ENCODE measurements at places on chromosomes 12 and 14. TPM values are rescaled to one million over a fixed set of nuclear protein-coding genes. Genes with fewer than 3 reads are reported as not detected.

DNA sequence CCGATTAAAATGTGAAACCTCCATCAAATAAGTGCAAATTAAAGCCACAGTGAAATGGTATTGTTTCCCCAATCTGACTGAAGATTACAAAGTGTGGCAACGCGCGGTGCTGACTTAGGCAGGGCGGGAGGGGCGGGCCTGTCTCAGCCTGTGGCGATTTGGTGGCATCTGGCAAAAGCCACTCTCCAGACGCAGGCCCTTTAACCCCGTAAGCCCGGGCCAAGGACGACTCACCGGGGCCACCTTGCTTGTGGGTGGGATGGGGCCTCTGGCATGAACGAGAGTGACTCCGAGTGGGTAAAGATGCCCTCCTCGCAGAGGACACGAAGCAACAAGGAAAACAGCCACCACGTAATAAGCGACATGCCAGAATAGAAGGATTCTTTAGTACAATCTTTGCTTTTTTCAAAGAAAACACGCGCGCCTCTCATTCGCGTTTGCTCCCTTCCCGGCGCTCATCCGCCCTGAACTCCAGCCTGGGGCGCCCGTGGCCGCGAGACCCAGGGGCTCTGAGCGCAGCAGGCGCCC is 815 bp downstream of the DEGS2 start:
- no peaks in the 10 kb centered on the region for H3K36me3 ChIP-seq
- peaks cover 23% of the 10 kb centered on the region for H3K27me3 ChIP-seq
- no peaks in the 10 kb centered on the region for H3K4me1 ChIP-seq
- no peak overlapping the region for H3K27ac ChIP-seq

- no peak overlapping the region for H3K4me3 ChIP-seq
- H3K27me3 ChIP-seq, result no peaks in the 10 kb centered on the region
- DNase-seq, result no peak
These were observed 21.0 kb upstream of the MAGOHB start for GRCh38 chr12:10634427-10634826.

DNA sequence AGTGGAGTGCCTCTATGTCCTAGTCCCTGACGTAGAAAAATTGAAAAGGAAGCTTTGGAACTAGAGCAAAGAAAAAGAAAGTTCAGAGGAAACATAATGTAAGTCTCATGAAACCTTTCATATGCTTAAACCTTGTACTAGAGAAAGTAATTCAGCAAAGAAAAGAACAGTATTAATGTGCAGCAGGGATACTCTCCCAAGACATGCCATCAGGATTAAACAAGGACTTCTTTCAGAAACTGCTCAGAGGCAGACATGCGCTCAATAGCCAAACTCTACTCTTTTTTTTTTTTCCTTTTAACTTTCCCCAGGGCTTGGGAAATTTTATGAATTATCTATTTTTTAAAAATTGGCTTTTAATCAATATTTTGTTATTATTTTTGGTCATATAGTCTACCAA is 7.1 kb upstream of the ASB8 start:
- H3K36me3 ChIP-seq, result no peaks in the 10 kb centered on the region
- H3K27ac ChIP-seq, result no peak overlapping the region
- no peak for DNase-seq
- no peaks in the 10 kb centered on the region for H3K27me3 ChIP-seq
- H3K4me3 ChIP-seq, result no peak overlapping the region

- H3K27me3 ChIP-seq, result no peaks in the 10 kb centered on the region
- H3K36me3 ChIP-seq, result no peaks in the 10 kb centered on the region
- peak; percentile 81 for DNase-seq
- no peak overlapping the region for H3K4me3 ChIP-seq
- no peaks in the 10 kb centered on the region for H3K4me1 ChIP-seq
These were observed 19.6 kb upstream of the GALNT8 start for GRCh38 chr12:4700621-4701026.

- no peak overlapping the region for H3K27ac ChIP-seq
- no peaks in the 10 kb centered on the region for H3K27me3 ChIP-seq
- H3K4me3 ChIP-seq, result no peak overlapping the region
- no peaks in the 10 kb centered on the region for H3K4me1 ChIP-seq
- H3K36me3 ChIP-seq, result peaks cover 12% of the 10 kb centered on the region
These were observed 37.5 kb downstream of the ZFC3H1 start for GRCh38 chr12:71626098-71626497.

- H3K4me1 ChIP-seq, result peaks cover 3% of the 10 kb centered on the region
- peak; percentile 36 for DNase-seq
- H3K4me3 ChIP-seq, result peak overlapping the region; percentile 34
- peaks cover 3% of the 10 kb centered on the region for H3K36me3 ChIP-seq
- H3K27me3 ChIP-seq, result no peaks in the 10 kb centered on the region
These were observed 1.3 kb upstream of the ATP5MC2 start for GRCh38 chr12:53677016-53677799.

DNA sequence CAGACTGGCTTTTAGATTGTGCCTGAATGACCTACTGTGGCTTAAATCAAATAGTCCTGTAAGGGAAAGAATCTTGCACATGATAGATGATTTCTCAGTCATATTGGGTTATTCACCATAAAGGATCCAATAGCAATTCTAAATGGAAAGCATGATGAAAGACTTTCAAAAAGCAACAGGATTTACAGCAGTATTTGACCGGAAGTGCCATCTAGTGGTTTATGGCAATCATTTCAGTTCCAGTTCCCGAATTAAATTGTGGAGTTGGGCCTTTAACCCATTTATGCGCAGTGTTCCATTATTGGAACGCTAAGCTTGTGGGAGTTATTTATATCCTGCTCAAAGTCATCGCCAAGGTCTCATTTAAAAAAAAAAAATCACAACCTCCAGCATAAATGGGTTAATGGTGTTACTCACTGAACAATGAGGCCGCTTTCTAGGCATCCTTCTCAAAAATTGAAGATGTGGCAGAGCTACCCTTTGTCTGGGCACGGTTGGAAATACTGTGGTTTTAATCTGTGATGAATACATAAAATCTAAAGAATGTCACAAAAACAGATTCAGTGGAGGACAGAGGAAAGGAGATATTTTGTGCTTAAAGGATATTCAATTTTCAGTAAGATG is 60.8 kb upstream of the REP15 start:
- H3K27ac ChIP-seq, result no peak overlapping the region
- H3K4me3 ChIP-seq, result no peak overlapping the region
- no peaks in the 10 kb centered on the region for H3K4me1 ChIP-seq
- H3K36me3 ChIP-seq, result no peaks in the 10 kb centered on the region
- no peaks in the 10 kb centered on the region for H3K27me3 ChIP-seq
- DNase-seq, result peak; percentile 58

DNA sequence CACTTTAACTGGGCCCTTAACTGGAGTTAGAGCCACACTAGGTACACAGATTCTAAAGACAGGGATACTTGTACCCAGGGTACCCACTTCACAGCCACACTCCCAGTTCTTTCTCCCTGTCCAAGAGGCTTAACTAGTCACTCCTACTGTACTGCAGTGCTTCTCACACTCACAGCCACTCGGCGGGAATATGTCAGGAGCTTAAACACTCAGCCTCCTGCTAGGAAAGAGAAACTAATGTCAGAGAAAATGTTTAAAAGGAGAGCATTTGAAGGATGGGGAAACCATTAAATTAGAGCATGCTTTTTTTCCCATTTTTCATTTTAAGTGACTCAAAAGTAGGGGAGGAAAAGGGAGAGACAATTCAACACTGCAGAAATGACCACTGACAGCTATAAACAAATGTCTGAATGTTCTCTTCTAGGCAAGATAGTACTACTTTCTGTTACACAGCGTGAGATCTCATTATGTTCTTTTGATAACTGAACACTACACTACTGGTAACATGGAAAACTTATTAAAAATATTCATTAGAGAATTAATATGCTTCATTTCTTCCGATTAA is 22.9 kb upstream of the MDM1 start:
- H3K4me3 ChIP-seq, result no peak overlapping the region
- no peak for DNase-seq
- H3K27me3 ChIP-seq, result no peaks in the 10 kb centered on the region
- H3K36me3 ChIP-seq, result no peaks in the 10 kb centered on the region
- H3K4me1 ChIP-seq, result peaks cover 5% of the 10 kb centered on the region
- no peak overlapping the region for H3K27ac ChIP-seq

Gene ETFBKMT
- polyA plus RNA-seq, result 2.8 TPM

GRCh38 chr14:94571395-94571794 is 9.8 kb upstream of the SERPINA5 start:
- no peak overlapping the region for H3K4me3 ChIP-seq
- no peaks in the 10 kb centered on the region for H3K36me3 ChIP-seq
- H3K27ac ChIP-seq, result no peak overlapping the region

DNA sequence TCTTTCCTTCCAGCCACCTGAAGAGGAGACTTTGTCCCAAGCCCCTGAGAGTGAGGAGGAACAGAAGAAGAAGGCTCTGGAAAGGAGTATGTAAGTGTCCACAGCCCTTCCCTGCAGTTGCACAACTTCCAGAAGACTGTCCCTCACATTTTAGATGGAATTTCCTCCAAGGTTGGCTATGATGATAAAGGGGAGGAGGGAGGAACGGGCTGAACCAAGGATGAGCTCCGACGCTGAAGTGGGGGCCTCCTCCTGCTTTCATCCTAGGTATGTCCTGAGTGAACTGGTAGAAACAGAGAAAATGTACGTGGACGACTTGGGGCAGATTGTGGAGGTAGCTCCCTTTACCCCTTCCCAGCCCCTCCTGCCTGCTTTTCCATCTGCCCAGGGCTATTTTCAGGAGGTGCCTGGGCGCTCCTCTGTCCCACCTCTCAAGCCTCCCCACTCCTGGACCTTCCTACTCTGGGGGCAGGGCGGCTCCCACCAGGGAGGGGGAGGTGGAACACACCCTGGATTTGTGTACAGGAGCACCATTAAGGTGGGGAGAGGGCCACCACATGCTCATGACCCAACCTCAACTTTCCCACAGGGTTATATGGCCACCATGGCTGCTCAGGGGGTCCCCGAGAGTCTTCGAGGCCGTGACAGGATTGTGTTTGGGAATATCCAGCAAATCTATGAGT is 2.3 kb downstream of the ARHGEF25 start:
- no peaks in the 10 kb centered on the region for H3K27me3 ChIP-seq
- H3K27ac ChIP-seq, result no peak overlapping the region
- H3K4me3 ChIP-seq, result no peak overlapping the region
- peaks cover 8% of the 10 kb centered on the region for H3K4me1 ChIP-seq
- H3K36me3 ChIP-seq, result no peaks in the 10 kb centered on the region
- DNase-seq, result no peak

DNA sequence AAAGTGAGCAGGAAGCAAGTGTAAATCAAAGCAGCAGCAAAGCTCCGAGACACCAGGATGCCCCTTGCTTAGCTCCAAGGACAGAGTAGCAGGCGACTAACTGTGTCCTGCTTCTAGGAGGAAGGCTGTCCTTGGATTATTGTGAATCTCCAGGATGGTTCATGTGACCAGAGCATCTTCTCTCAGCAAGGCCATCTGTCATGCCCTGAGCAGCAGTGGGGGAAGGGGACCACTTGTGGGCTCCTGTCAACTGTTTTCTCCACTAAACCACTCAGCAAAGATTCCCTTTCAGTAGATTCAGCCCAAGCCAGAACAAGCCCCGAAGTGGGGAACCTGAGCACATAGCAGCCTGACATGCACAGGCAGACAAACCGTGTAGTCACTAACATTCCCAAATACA is 19.4 kb downstream of the MAP3K9 start:
- no peaks in the 10 kb centered on the region for H3K4me1 ChIP-seq
- H3K27me3 ChIP-seq, result no peaks in the 10 kb centered on the region
- H3K4me3 ChIP-seq, result no peak overlapping the region
- no peak overlapping the region for H3K27ac ChIP-seq
- no peak for DNase-seq

DNA sequence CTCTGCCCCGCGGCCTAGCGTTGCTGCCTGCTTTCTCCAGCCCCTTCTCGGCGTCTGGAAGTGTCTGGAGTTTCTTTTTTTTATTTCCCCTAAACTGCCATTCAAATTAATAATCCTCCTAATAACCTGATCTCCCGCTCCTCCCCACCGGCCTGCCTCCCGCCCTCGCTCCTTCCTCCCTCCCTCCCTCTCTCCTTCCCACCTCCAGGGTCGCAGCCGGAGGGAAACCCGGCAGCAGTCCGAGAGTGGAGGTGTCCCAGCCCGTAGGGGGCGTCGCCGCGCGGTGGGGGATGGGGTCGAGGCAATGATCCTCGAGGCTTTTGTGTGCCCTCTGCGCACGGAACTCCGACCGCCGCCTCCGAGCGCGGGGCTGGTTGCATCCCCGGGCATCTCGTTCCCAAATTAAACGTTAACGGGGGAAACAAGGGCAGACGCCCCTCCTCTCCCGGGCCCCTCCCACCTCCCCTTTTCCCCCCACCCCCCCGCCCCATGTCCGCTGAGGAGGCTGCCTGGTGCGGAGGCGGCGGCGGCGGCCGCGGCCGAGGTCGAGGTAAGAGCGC is 1.0 kb upstream of the SOCS2 start:
- H3K27ac ChIP-seq, result peak overlapping the region; percentile 78
- H3K36me3 ChIP-seq, result peaks cover 4% of the 10 kb centered on the region
- H3K27me3 ChIP-seq, result no peaks in the 10 kb centered on the region
- DNase-seq, result peak; percentile 51

GRCh38 chr14:102323102-102323501 is 3.6 kb downstream of the ZNF839 start:
- H3K36me3 ChIP-seq, result no peaks in the 10 kb centered on the region
- peak; percentile 86 for DNase-seq
- no peaks in the 10 kb centered on the region for H3K4me1 ChIP-seq
- H3K27ac ChIP-seq, result no peak overlapping the region
- no peak overlapping the region for H3K4me3 ChIP-seq

GRCh38 chr14:94288610-94289465 is 4.2 kb downstream of the SERPINA10 start:
- H3K27me3 ChIP-seq, result no peaks in the 10 kb centered on the region
- DNase-seq, result no peak
- H3K4me1 ChIP-seq, result no peaks in the 10 kb centered on the region
- no peak overlapping the region for H3K4me3 ChIP-seq
- H3K36me3 ChIP-seq, result no peaks in the 10 kb centered on the region

- peak overlapping the region; percentile 82 for H3K4me3 ChIP-seq
- no peaks in the 10 kb centered on the region for H3K4me1 ChIP-seq
- H3K27ac ChIP-seq, result no peak overlapping the region
- no peaks in the 10 kb centered on the region for H3K27me3 ChIP-seq
These were observed 34.7 kb downstream of the MIA2 start for GRCh38 chr14:39268393-39268792.

- H3K27ac ChIP-seq, result no peak overlapping the region
- no peaks in the 10 kb centered on the region for H3K36me3 ChIP-seq
- no peak overlapping the region for H3K4me3 ChIP-seq
These were observed 139.4 kb upstream of the DIO2 start for GRCh38 chr14:80350707-80351106.

GRCh38 chr12:105995961-105996431 is 142.8 kb downstream of the NUAK1 start:
- H3K27ac ChIP-seq, result no peak overlapping the region
- no peak for DNase-seq
- H3K4me1 ChIP-seq, result no peaks in the 10 kb centered on the region

GRCh38 chr12:108837239-108837638 is 20.1 kb downstream of the SSH1 start:
- peak overlapping the region; percentile 98 for H3K27ac ChIP-seq
- H3K36me3 ChIP-seq, result peaks cover 11% of the 10 kb centered on the region
- no peaks in the 10 kb centered on the region for H3K27me3 ChIP-seq
- no peak overlapping the region for H3K4me3 ChIP-seq

Measured in fibroblast of lung (primary cell).